Colonic mucosa (tissue), 4 donors: ENCODE measurements at places on chromosomes 7 and 10.

GRCh38 chr7:112140600-112140999 is 65.6 kb downstream of the DOCK4 start:
- DNase-seq: no peak

DNA sequence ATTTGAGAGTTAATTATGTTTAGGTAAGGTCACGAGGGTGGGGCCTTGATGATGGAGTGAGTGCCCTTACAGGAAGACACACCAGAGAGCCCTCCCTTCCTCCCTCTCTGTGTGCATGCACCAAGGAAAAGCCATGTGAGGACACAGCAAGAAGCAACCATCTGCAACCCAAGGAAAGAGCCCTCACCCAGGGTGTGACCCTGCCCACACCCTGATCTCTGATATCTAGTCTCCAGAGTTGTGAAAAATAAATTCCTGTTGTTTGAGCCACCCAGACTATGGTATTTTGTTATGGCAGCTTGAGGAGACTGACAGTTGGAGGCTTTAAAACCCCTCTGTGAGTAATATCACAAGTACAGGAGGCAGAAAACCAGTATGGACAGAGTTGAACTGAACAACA is 15.0 kb upstream of the MCM10 start:
- DNase-seq: no peak

- DNase-seq: no peak
These were observed 106.8 kb downstream of the GLRX3 start for GRCh38 chr10:130243015-130243414.

DNA sequence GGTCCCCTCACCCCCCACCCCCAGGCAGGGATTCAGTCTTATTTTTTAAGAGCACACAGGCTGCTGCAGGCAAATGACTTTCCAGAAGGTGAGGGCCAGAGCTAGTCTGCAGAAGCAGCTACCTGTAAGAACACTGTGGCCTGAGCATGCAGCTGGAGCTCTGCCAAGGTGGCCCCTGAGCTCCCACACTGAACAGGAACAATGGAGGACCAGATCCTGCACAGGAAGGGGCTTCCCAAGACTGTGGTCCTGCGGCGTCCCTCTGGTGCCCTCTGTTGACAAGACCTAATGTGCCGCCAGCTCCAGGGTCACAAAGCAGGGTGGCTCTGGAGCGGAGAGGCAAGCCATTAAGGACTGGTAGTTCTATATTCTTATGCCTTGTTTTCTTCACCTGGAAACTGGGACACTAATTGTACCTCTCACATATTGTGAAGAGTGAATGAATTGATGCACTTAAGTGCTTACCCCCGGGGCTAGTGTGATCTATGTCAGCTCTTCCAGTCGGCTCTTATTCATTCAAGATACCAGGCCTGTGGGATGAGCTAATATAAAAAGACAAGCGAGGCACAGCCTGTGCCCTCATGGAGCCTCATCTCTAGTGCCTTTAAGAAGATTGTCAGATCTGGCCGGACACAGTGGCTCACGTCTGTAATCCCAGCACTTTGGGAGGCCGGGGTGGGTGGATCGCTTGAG is 8.0 kb upstream of the BEND7 start:
- DNase-seq: peak; percentile 51

GRCh38 chr7:2804227-2804763 is 39.8 kb downstream of the GNA12 start:
- peak; percentile 45 for DNase-seq

GRCh38 chr7:138369797-138370196 is 90.3 kb upstream of the TRIM24 start:
- no peak for DNase-seq
